ENCODE measurements at places on chromosomes 4 and X.

GRCh38 chrX:23822841-23823240 lies 39.9 kb downstream of the SAT1 start:
- DNase-seq, result no peak

- peak; percentile 76 for DNase-seq
These were observed 99.8 kb upstream of the TEX13D start for GRCh38 chrX:124232523-124233201.

GRCh38 chrX:3351276-3351675 lies 4.8 kb upstream of the MXRA5 start:
- DNase-seq, result no peak

DNA sequence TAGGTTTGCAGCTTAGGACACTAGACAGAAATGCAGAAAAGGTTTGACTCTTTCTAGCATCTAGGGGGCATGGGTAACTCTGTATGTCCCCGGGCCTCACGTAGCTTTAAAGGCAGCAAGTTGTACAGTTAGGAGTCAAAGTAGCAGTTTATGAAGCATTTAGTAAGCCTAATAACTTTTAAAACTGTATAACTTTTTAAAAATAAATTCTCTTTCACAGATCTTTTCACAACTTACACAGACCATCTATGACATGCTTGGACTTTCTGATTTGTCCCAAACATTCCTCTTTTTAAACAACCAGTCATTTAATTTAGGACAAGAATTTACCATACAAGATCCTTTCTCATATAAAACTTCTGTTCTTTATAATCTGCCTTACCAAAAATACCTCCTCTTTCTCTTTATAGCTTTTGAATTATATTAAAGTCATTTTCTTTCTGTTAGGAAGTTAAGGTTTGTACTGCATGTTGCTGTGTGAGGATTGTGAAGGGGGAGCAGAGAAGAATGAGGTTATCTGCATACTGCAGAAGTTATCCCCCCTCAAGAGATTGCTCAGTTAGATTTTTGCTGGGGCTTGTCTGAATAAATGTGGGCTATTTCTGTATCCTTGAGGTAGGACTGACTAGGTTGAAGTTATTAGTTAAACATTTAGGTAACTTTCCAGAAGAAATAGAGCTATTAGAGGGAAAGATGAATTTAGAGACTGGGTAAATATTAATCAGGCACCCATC lies 94.3 kb downstream of the CPE start:
- no peak for DNase-seq

GRCh38 chr4:7759635-7760034 lies 180.0 kb downstream of the AFAP1 start:
- no peak for DNase-seq

GRCh38 chr4:133618963-133619362 lies 469.9 kb downstream of the PCDH10 start:
- no peak for DNase-seq

GRCh38 chr4:37441231-37442061 lies 196.9 kb downstream of the NWD2 start:
- DNase-seq, result no peak

DNA sequence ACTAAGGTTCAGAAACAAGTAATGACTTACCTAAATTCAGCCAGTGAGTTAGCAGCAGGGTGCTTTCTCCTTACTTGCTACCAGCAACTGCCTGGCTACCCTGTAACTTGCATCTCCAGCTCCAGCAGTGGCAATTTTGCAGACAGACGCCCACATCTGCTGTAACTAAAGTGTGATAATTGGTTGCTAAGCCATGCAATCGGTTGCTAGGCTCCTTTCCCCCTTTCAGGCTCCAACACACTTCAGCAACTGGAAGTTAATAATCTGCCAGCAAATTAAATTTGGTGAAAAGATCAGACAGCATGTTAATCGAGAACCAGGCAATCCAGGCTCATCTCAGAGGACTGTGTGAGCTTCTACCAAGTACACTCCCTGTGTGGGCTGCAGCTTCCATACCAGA lies 24.2 kb upstream of the ARHGEF9 start:
- no peak for DNase-seq

DNA sequence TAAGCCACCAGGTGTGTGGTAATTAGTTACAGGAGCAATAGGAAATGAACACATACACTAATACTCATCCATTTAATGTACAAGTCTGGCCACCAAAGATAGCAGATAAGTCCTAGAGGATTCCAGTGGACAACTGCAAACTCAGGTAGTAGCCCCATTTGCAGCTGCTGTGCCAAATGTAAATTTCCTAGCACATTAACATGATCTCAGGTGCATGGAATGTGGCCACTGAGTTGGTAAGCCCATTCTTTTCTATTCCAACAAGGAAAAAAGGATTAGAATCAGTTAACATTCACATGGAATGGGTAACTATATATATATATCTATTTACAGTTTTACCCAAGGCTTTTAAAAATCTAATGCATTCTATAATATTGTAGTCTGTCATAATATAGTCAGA lies 23.3 kb upstream of the FRAS1 start:
- DNase-seq, result no peak

DNA sequence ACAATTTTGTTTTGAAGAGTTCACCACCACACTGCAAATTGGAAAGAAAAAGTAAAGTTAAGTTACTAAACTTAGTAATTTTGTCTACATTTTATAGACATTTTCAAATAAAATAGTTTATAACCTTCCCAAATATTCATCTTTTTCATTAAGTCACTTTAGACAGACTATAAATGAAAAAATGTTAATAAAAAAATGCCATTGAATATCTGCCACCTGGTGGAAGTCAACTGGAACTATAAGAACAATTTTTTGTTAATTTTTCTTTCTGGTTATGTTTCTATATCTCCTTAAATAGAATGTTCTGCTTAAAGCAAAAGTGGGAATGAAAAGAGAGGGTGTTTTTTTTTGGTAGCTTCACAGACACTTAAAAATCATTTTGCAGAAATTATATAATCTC lies 534.4 kb upstream of the PCDH10 start:
- DNase-seq, result no peak

GRCh38 chr4:57071326-57071725 lies 38.9 kb downstream of the IGFBP7 start:
- no peak for DNase-seq

DNA sequence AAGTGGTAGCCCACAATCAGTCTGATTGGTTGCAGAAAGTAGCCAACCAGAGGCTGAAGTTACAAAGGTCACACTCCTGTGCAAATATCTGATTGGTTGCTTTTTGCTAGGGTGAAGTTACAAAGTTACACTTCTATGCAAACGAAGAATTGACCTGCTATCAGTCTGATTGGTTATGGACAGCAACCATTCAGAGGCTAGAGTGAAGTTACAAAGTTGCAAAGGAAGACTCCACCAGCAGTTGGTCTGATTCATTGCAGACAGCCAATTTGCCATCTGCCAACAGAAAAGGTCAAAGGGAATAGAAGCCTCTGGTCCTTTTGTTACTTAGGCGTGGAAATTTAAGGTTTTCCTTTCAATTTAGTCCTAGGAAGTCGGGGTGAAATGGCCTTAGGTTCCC lies 377.7 kb downstream of the PRDM5 start:
- no peak for DNase-seq

- no peak for DNase-seq
These were observed 32.0 kb upstream of the ANXA5 start for GRCh38 chr4:121728798-121729226.

- DNase-seq, result no peak
These were observed 84.4 kb downstream of the STOX2 start for GRCh38 chr4:183989461-183989860.

GRCh38 chr4:152459326-152459725 lies 76.6 kb downstream of the FBXW7 start:
- no peak for DNase-seq

GRCh38 chr4:70564033-70564432 lies 28.0 kb upstream of the AMBN start:
- no peak for DNase-seq

DNA sequence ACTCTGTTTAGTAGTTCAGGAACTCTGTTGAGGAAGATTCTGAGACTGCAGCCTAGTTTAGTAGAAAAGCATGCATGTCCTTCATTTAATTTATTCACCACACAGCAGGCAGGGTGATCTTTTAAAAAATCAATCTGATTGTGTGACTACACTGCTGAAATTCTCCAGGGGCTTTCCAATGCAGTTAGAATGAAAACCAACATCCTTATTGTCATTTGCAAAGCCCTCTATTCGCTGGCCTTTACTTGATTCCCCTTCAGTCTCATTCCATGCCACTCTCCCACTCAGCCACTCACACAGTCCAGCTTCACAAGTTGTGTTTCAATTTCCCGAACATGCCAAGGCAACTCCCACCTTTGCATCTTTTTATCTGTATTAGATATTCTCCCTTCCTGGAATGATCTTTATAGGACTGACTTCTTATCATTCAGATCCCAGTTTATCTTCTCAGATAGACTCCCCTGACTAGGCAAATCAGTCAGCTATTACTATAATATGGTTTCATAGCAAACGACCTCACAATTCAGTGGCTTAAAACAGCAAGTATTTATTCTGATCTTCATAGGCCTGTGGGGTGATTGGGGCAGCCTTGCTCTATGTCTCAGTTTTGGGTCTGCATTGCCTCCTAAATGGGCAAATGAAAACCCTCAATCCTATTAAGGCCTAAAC lies 21.3 kb upstream of the FTHL17 start:
- DNase-seq, result no peak

GRCh38 chr4:52244848-52245247 lies 193.7 kb downstream of the SPATA18 start:
- DNase-seq, result no peak

DNA sequence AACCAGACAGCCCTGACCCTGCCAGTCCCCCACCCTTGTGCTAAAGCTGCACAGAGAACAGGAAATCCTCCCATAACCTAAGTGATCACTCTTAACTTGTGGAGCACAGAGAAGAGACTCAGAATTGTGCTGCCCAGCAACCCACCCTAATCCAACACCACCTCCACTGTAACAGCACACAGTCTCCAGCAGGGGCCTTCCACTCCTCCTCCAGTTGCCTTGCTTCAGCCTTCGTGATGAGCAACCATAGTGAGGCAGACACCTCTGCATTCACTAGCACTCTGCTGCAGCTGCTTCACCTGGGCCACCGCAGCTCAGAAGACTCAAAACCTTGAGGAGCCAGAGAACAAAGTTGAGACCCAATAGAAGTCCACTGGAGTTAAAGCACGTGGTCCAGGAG lies 7.9 kb upstream of the UGT2B4 start:
- no peak for DNase-seq

DNA sequence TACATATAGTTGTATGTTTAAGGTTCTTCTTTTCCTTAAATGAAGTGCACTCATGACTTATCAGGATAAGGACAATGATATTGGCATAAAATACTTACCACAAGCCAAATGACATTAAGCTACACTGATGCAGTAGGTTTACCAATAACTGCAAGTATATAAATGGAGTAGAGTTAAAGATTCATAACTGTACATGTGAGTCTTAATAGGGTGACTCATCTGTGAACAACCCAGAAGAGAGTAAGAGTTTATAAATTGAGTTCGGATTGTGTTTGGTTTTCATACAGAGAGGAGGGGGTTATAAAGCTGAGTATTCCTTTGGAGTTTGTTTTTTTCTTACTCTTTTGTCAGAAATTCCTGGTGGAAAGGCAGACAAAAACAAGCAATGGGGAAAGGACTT lies 144.8 kb downstream of the TLL1 start:
- no peak for DNase-seq

GRCh38 chr4:184450045-184450444 lies 24.3 kb downstream of the IRF2 start:
- no peak for DNase-seq

DNA sequence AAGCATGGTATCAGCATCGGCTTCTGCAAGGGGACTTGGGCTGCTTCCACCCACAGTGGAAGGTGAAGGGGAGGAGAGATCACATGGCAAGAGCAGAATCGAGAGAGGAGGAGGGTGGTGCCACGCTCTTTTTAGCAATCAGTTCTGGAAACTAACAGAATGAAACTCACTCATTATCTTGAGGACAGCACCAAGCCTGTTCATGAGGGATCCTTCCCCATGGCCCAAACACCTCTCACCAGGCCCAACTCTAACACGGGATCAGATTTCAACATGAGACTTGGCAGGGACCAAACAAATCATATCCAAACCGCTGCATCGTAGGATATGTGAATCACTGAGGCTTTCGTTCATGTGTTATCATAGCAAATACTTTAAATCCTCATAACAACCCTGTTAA lies 125.5 kb downstream of the GPC3 start:
- no peak for DNase-seq

DNA sequence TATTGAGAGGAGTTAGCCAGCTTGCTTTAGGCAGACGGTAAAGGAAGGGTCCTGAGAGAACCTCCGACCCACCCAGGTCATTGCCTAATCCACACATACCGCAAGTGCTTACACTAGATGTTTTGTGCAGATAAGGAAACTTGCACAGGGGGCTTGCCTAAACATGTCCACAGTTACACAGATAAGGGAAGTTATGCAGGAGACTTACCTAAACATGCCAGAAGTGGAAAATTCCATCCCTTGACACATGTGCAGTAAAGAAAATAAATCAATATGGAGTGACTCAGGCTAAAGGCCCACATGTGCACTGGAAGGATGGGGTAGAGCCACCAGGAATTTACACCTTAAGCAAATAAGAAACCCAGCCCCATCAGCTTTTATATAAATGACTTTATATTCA lies 232.8 kb upstream of the HDX start:
- DNase-seq, result no peak

DNA sequence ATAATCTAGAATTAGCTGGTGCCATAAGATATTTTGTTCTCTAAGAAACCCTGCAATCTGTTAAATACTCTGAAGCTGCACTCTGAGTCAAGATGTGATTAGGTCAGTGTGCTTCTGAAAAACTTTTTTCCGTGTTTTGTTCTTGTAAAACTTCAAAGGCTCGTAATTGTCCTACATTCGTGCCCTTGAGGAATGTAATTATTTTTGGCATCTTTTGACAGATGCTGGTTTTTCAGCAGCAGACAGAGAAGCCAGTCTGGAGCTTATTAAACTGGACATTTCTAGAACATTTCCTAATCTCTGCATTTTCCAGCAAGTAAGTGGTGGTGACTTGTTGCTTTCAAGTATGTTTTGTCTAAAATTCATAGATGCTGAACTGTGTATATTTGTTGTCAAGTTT lies 36.8 kb upstream of the TADA2B start:
- DNase-seq, result no peak

- DNase-seq, result no peak
These were observed 85.4 kb downstream of the FRMPD4 start for GRCh38 chrX:12223650-12224049.

DNA sequence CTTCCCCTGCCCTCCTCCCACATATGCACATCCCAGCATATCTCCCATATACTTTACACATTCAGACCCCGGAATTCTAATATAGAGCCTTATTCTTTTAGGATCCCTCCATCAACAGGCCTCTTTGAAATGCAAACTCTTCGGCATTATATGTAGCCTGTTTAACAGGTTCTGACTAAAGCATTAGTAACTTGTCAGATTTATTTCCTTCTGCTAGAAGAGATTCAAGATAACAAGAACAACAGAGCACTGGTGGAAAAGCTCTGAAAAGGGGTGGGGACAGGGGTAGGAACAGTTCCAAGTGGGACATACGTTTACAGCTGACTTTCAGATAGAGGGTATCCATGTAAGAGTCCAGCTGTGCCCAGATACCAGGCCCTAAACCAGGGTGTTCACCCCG lies 31.7 kb upstream of the PRPS1 start:
- no peak for DNase-seq

GRCh38 chr4:151358266-151358665 lies 32.9 kb upstream of the SH3D19 start:
- no peak for DNase-seq
